Right ventricle myocardium superior (tissue), 1 donor: ENCODE measurements at places on chromosomes 5 and 9. TPM values are rescaled to one million over a fixed set of nuclear protein-coding genes. Genes with fewer than 3 reads are reported as not detected.
A peak's percentile ranks its signal among the peaks of the same experiment; 100 is the strongest.

- no peak for DNase-seq
These were observed 81.8 kb upstream of the HRH2 start for GRCh38 chr5:175576096-175576495.

DNA sequence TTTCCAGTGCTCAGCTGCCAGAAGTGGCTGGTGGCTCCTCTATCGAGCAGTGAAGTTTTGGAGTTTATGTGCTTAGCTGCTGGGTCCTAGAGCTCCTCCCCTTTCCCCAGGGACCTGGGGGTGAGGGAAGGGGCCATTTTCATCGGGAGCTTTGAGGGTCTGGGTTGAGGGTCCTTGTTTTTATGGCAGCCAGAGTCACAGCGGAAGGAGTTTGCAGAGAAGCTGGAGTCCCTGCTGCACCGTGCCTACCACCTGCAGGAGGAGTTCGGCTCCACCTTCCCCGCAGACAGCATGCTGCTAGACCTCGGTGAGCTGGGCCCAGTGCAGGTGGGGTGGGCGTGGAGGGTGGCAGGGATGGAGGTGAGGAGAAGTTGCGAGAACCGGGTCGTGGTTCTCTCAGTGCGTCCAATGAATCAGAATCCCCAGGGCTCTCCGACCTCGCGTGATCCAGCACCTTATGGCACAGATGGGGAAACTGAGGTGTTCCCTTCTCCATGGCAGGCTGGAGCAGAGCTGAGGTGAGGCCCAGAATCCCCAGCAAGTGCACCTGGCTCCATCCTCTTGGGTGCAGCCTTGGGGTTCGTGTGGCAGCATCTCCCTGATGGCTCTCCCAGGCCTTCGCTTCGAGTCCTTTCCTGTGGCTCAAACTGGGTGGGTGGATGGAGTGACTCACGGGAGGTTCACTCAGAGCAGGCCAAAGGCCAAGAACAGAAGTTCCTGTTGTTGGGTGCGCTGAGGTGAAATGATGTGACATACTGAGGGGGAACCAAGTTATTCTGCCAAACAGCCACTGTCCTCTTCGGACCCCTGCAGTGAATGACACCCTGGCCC lies 21.7 kb upstream of the DOLPP1 start:
- DNase-seq, result no peak

- DNase-seq, result no peak
These were observed 40.1 kb downstream of the MLLT3 start for GRCh38 chr9:20582150-20582549.

Gene SPINK7
- not detected for total RNA-seq

GRCh38 chr5:178839319-178839704 lies 20.4 kb upstream of the ZNF354B start:
- peak; percentile 70 for DNase-seq

DNA sequence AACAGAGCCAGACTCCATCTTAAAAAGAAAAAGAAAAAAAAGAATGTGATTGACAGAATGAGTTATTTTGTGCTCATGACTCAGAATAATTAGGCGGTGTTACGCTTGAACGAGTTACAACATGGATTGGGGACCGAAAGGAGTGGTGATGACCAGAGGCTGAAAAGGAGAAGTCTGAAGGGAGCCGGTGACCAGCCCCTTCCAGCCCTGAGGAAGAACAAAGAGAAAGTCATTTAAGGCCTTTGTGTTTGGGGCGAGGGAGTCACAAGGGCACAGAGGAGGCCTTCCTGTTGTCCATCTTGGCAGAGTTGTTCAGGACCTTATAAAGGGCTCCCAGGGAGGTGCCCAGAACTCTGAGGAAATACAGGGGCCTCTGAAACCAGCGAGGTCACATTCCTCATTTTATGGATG lies 131.6 kb downstream of the GOLPH3 start:
- DNase-seq, result no peak

Gene TMEM167A
- total RNA-seq, result 39.9 TPM

Gene LEAP2
- total RNA-seq, result 1.0 TPM

DNA sequence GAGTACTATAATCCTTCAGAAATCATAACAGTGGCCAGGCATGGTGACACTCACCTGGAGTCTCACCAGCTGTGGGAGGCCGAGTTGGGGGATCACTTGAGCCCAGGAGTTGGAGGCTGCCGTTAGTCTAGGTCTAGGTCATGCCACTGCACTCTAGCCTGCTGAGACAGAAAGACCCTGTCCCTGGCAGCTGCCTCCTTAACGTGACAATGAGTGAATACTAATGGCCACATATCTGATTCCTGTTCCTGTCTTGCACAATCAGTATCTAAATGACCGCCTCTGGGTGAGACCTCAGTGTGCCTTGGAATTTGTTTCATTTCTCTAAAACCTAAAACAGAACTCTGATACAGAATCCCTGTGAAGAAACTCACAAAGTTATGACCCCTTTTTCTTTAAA lies 131.0 kb upstream of the DAB2 start:
- no peak for DNase-seq

Gene HCN1
- total RNA-seq, result 0.05 TPM

DNA sequence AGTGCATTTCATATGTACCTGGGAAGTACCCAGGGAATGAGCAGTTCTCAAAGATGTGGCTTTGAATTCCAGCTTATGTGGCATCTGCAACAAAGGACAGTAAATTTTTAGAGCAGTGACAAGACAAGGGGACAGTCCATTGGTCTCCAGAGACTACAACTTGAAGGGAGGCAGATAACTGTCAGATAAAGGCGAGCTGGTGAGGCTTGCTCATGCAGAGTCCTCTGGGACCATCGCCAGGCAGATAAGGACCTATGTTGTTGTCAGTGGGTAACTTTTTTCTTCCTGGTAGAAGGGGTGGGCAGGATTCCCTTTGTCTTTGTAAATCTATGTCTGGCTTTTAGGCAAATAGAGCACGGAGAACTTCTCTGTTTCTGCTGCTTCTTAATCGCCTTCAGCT lies 120.2 kb downstream of the ICE1 start:
- DNase-seq, result no peak

- no peak for DNase-seq
These were observed 69.0 kb downstream of the ALDH1A1 start for GRCh38 chr9:72883875-72884274.

Gene PCDHGA9
- total RNA-seq, result 4.3 TPM

Gene HMCN2
- 5.2 TPM for total RNA-seq

Gene BRINP1
- 0.54 TPM for total RNA-seq

Gene CHSY3
- 0.51 TPM for total RNA-seq

DNA sequence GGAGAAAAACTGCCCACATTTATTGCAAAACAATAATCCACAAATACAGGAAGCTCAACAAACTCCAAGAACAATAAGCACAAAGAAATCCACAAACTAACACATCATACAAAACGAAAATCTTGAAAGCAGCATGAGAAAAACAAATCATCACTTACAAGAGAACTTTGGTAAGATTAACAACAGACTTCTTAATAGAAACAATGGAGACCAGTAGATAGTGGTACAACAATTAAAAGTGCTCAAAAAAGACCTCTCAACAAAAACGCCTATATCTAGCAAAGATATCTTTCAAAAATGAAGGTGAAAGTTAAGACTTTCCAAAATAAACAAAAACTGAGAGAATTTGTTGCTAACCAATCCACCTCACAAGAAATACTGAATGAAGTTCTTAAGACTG lies 38.4 kb downstream of the CDKL3 start:
- DNase-seq, result no peak

DNA sequence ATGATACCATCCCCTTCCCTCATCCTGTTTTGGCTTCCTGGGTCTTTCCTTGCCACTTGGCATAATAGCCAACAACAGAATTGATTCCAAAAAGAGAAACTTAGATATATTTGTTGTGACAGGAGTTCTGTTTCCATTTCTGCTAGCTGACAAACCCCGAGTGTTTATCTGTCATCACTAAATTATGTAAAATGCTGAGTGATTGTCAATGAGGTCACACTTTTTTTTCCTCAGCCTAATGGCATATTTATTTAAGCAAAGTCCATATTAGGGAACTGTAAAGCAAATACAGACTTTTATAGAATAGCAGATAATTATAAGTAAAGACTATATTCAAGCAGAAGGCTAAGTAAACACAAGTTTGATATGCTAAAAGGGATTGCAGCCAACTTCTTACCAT lies 64.0 kb downstream of the RGS7BP start:
- DNase-seq, result no peak

- no peak for DNase-seq
These were observed 33.9 kb upstream of the GLIS3 start for GRCh38 chr9:4333787-4334186.

- DNase-seq, result no peak
These were observed 275.1 kb upstream of the PTGER4 start for GRCh38 chr5:40404613-40405012.
